Right lung (tissue), 10 donors: ENCODE measurements at places on chromosomes 13 and 19. TPM values are rescaled to one million over a fixed set of nuclear protein-coding genes. Genes with fewer than 3 reads are reported as not detected.

The CASP14 gene
- polyA plus RNA-seq: not detected

The SLC25A41 gene
- 0.87 TPM for polyA plus RNA-seq

The CACNG7 gene
- polyA plus RNA-seq: not detected

The CABP5 gene
- polyA plus RNA-seq: not detected

The RNU6-9 gene
- not detected for polyA plus RNA-seq

The PLVAP gene
- 19.6 TPM for polyA plus RNA-seq

The MUC16 gene
- polyA plus RNA-seq: not detected

The OVOL3 gene
- not detected for polyA plus RNA-seq

The WTIP gene
- 30.5 TPM for polyA plus RNA-seq

The C19orf67 gene
- 0.10 TPM for polyA plus RNA-seq

The NCCRP1 gene
- polyA plus RNA-seq: 0.09 TPM

The C19orf85 gene
- polyA plus RNA-seq: not detected

The COL4A2 gene
- polyA plus RNA-seq: 289 TPM

The ZNF556 gene
- 0.09 TPM for polyA plus RNA-seq

The ARID3A gene
- 23.3 TPM for polyA plus RNA-seq

The MAP4K1 gene
- polyA plus RNA-seq: 5.2 TPM

The S1PR5 gene
- 0.42 TPM for polyA plus RNA-seq

The PSG2 gene
- polyA plus RNA-seq: not detected

The NPHS1 gene
- polyA plus RNA-seq: 1.5 TPM

The GARIN5A gene
- polyA plus RNA-seq: 5.1 TPM

The DKKL1 gene
- polyA plus RNA-seq: 3.6 TPM

The ZNF418 gene
- polyA plus RNA-seq: 33.5 TPM

The PROZ gene
- polyA plus RNA-seq: 0.21 TPM

The LGALS7B gene
- 0.71 TPM for polyA plus RNA-seq

The ERICH6B gene
- 3.1 TPM for polyA plus RNA-seq

The RASGRP4 gene
- polyA plus RNA-seq: 2.0 TPM

The SULT2A1 gene
- polyA plus RNA-seq: not detected

The ZNF772 gene
- 18.7 TPM for polyA plus RNA-seq

The MISP gene
- 9.4 TPM for polyA plus RNA-seq

The FLT1 gene
- 22.9 TPM for polyA plus RNA-seq

The B3GNT8 gene
- 5.9 TPM for polyA plus RNA-seq

The KLF1 gene
- 1.4 TPM for polyA plus RNA-seq

The VMAC gene
- polyA plus RNA-seq: 7.3 TPM

The POGLUT2 gene
- polyA plus RNA-seq: 34.2 TPM

The ANKLE1 gene
- polyA plus RNA-seq: 1.7 TPM

The CEACAM1 gene
- 5.4 TPM for polyA plus RNA-seq

The HIF3A gene
- polyA plus RNA-seq: 203 TPM

The GALP gene
- polyA plus RNA-seq: not detected

The KIR2DL4 gene
- polyA plus RNA-seq: not detected

The GPC5 gene
- 14.9 TPM for polyA plus RNA-seq
